ENCODE measurements at places on chromosomes 11 and 22.

DNA sequence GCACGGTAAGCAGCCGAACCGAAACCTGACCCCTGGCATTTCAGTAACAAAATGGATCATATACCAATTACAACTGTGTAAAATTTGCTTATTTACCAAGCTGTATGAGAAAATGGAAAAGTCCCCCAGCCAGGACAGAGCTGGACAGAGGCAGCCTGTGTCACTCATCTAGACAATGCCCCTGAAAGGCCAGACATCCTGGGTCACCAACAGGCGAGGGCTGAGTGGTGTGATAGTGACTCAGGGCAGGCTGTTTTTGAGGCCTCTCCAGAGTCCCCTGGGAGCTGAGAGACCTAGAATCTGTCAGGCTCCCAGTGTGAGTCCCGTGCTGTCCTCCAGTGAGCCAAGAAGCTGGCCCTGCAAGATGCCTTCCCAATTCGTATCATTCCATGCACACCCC, 680.4 kb downstream of the TBC1D22A start:
- DNase-seq, result no peak

- DNase-seq, result no peak
These were observed at the start of gene GRAP2 for GRCh38 chr22:39900306-39901227. TSS of gene GRAP2 (plus strand) at chr22:39901084. CDS start at chr22:39947107, 46,023 bp downstream.

- no peak for DNase-seq
These were observed 212.1 kb upstream of the NARS2 start for GRCh38 chr11:78786746-78787145.

GRCh38 chr22:39534591-39535356, 2.2 kb upstream of the RPS19BP1 start:
- DNase-seq, result peak; percentile 91

Measured in stimulated activated effector memory CD8-positive, alpha-beta T cell treated with anti-CD3 and anti-CD28 coated beads, Interleukin-12 subunit alpha, Interleukin-12 subunit beta, amount 100 ng/mL, for 72 hours (primary cell).